ENCODE measurements at places on chromosomes 2 and 18.

DNA sequence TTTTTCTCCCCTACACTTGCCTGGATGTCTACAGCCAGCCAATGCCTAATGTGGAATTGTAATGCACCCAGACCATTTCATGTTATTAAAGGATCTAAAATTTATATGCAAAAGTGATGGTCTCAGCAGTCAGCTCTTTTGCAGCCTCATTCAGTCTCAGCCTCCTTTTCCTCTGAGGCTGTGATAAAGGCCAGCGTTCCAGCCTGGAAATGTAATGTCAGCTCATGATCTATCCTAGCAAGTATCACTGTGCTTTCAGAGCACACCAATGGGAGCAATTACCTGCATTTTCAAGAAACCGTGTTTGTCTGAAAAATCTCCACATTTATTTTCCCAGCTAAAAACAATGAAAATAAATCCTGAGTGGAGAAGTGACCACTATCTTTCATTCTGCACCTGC, 274.6 kb downstream of the CDH20 start:
- DNase-seq = no peak

- DNase-seq = peak; percentile 91
Measured at GRCh38 chr2:159118115-159118858, 149.8 kb downstream of the TANC1 start.

- peak; percentile 75 for DNase-seq
Measured at GRCh38 chr2:7044253-7045250, 127.3 kb downstream of the RNF144A start.

GRCh38 chr2:27209621-27210401, 2.0 kb upstream of the ATRAID start:
- no peak for DNase-seq

DNA sequence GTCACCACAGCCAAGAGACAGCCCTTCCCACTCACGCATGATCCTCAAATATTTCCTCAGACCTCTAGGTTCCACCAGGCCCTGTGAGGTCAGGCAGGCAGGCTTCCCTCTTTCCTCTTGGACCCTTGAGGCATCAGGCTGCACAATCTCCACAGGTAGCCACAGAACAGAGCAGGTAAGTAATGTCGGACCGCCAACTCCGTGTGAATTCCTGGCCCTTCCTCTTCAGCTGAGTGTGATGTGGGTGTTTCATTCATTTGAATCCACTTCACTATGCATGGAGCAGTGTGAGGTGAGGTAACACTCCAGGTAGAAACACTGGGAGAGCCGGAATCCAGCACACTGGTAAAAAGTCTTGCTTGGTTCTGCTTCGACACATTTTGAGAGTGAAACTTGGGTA, 44.0 kb downstream of the MRPL35 start:
- peak; percentile 17 for DNase-seq
